Activated CD8-positive, alpha-beta memory T cell treated with anti-CD3 and anti-CD28 coated beads, Interleukin-2, amount 50 U/mL, for 4 hours (primary cell): ENCODE measurements at places on chromosomes 3 and 15.

- DNase-seq: no peak
These were observed 21.3 kb upstream of the CACNA2D2 start for GRCh38 chr3:50524746-50525145.

DNA sequence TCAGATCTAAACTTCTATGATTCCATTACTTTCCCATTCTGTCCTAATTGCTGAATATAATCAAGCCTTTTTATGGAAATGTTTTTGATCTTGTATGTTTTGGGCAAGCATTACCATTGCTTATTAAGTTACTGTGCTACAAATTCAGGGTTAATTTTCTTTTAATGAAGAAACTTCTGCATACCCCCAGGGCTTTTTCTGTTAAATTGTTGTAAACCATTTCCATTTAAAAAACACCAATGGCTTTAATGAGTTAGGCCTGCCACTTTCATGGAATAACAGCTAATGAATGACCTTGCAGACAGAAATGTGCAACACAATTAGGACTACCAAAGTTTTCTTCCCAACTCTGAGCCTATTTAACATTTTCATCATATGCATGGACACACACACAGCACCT, 150.0 kb downstream of the DIPK2A start:
- DNase-seq: no peak

DNA sequence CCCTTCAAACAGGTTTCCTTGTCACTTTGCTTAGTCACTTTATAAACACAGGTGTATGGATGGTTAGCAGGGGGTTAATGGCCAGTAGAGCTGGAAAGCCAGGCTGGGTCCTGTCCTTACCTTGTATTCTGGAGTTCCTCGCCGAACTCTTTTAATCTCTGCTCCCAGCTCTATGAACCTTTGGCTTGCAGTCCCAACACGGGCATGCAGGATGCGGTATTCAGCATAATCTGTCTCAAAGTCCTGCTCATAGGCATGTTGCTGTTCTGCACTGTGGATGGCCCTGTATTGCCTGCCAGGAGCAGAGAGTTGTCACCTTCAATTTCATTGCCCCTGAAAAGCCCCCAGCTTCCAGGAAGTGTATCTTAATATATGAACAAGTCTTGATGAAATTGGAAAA, 2.7 kb downstream of the ELL3 start:
- no peak for DNase-seq

GRCh38 chr3:127787071-127787490, 35.2 kb downstream of the MGLL start:
- no peak for DNase-seq

- DNase-seq: no peak
These were observed 214.1 kb downstream of the NECTIN3 start for GRCh38 chr3:111285694-111286093.

DNA sequence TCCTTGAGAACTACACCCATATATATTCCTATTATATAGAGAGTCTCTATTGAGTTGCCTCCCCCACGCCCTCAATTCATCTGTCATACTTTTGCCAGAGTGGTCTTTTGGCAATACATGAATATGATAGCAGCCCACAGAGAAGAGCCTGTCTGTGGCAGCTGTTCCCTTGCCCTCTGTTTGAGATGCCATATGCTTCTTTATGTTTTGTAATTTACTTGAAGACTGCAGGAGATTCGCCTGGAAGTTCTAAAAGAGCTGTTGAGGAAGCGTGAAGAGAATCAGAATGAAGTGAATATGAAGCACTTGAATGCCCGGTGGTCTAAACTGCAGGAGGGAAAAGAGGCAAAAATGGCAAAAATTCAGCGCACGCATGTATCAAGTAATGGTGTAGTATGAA, 27.2 kb downstream of the CFAP91 start:
- DNase-seq: no peak

- DNase-seq: no peak
These were observed 36.1 kb upstream of the PYDC2 start for GRCh38 chr3:191424881-191425280.

DNA sequence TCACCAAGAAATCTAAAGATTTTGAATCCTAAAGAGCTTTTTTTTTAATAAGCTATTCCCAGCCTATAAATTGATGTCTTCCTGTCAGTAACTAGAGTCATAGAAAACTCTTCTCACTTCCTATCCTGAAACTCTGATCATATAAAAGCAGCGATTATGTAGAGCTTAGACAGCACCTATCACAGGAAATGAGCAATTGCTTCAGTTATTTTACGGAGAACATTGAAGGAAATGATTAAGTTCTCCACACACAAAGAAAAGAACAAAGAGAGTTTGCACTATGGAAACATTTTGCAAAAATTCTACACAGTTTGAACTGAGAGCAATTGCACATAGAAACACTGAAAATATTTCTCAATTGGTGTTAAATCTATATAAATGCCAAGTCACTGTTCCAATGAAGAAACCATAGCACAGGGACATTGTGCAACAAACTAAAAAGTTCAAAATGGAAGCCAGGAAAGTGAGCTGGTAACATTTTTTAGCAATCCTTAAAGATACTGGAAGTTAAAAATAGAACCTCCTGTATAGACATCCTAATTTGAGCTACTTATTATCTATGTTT, 291.5 kb upstream of the ARHGEF26 start:
- no peak for DNase-seq

DNA sequence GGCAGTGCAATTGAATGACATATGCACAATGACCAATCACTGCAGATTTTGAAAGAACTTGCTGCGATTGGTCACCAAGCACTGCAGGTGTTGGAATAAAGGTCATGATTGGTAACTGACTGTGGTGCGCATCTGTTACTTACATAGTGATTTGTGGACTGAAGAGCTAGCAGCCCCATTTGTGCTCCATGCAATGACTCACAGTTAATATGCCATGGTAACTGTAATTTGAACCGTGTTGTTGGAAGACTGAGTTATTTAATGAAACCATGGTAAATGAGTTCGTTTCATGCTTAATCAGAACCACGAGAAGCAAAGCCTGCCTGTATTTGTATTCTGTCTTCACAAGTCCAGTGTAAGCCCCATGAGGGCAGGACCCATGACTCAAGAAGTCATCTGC, 220.5 kb downstream of the TJP1 start:
- no peak for DNase-seq

- DNase-seq: no peak
These were observed 75.5 kb downstream of the NEDD4 start for GRCh38 chr15:55917881-55918296.

- DNase-seq: no peak
These were observed 194.7 kb downstream of the SQOR start for GRCh38 chr15:45829336-45830153.

- DNase-seq: no peak
These were observed 45.0 kb upstream of the PIK3CB start for GRCh38 chr3:138879541-138880380.

DNA sequence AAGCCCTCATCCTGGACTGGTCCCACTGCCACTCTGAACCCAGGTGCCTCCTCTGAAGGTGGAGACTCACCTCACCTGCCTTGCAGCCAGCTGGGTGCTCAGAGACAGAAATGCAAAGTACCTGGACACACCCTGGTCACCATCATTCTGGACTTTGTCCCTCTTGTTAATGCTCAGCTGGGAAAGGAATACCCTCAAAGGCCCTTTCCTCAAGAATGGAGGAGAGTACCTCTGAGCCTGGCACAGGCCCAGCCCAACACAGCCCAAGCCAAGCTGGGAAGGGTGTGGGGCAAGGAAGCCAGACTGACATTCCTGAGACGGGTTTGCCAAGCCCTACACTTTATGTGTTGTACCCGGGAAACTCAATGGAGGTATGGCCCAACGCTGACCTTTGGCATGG, 983 bp upstream of the ALAS1 start:
- no peak for DNase-seq

- no peak for DNase-seq
These were observed 152.9 kb downstream of the IGF1R start for GRCh38 chr15:98801234-98801561.

DNA sequence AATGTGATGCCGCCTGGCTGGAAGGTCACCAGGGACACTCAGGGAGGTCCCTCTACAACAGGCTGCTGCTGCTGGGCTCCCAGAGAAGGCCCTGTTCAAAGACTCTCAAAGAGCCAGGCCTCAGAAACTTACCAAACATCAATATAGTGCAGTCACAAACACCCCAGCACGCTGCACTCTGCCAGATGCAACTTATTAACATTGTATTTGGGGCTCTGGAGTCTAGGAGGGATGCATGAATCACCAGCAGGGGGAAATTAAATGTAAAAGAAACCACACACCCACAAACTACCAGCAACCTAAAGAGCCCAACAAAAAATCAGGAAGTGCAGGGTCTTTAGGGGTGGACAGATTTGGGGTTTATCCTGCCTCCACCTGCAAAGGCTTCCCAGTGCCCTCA, 74.6 kb upstream of the SPATA12 start:
- peak; percentile 18 for DNase-seq

DNA sequence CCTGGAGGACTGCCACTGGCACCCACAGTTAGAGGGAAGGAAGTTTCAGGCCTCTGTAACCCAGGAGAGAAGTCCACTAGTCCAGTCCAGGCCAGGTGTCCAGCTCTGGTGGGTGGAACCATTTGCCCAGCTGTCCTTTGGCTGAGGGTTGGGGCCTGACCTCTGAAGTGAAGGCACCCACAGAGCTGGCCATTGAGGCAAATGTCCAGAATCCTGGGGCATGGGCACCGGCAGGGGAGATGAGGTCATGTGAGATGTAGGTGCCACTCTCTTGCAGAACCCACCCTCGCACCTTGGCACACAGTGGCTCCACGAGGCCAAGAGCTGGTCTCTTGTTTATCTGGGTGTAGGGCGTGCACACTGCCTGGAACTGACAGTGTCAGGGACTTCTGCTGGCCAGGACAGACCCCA, 162.8 kb downstream of the SMAD6 start:
- no peak for DNase-seq

DNA sequence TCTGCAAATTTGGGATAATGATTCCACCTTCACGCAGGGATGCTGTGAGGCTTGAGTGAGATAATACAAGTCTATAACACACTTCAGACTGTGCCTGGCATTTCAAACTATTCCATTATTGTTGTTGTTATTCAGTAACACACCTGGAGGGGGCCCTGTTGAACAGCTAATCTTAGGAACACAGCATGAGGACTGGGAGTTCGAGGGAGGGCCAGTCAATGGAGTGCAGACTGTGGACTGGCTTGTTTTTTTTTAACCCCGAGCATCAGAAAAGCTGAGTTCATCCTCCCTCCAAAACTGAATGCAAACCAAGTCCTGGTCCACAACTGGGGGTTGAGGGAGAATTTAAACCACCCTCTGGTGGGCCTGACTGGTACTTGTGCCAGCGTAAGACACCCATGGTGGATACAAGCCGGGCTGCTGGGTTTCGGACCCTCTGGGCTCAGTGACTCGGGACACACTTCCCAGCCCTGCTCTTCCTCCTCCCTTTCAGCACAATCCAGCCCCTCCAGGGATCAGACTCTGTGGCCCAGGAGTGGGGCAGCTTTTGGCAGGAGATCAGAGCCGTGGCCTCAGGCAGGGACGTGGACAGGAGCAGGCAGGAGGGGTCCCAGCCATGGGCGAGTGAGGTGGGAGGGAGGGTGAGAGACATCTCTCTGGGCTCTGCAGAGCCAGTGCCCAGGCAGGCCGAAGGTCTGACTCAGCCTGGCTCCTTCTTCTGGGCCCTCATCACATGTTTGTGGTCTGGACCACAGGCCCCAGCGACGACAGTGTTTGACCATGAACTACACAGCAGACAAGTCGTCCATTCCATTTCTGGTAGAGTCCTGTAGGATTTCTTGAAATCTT, 36.3 kb upstream of the MEX3B start:
- no peak for DNase-seq

GRCh38 chr3:44104668-44105321, 136.9 kb upstream of the TOPAZ1 start:
- no peak for DNase-seq

GRCh38 chr3:41304593-41304992, 105.3 kb downstream of the CTNNB1 start:
- no peak for DNase-seq

- no peak for DNase-seq
These were observed 5.6 kb downstream of the GSK3B start for GRCh38 chr3:120088622-120089021.

- peak; percentile 19 for DNase-seq
These were observed 3.0 kb downstream of the ALCAM start for GRCh38 chr3:105369500-105370371.

GRCh38 chr3:134060561-134061385, 31.0 kb upstream of the SLCO2A1 start:
- DNase-seq: no peak

GRCh38 chr15:81281766-81282605, 42.0 kb downstream of the STARD5 start:
- DNase-seq: no peak
